NCI-H460 (cell line): ENCODE measurements at places on chromosomes 12 and 14. TPM values are rescaled to one million over a fixed set of nuclear protein-coding genes. Genes with fewer than 3 reads are reported as not detected.

GRCh38 chr14:87349921-87350320, 643.1 kb downstream of the GALC start:
- DNase-seq = no peak

DNA sequence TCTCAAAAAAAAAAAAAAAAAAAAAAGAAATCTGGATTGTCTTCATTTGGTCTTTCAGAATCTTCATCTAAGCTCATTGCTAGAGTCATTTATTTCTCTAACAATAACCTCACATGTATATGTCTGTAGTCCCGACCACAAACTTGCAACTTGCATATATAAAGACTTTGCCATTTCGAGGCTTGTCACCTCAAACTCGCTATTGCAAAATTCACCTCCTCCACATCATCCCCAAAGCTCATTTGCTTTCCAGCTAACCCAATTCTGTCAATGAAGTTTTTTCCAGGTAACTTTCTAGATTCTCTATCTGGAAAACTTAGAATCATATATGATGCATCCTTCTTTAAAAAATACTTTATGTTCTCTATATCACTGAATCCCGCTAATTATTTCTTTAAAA, 393.2 kb upstream of the ATXN7L3B start:
- DNase-seq = no peak

- no peak for DNase-seq
These were observed 32.2 kb upstream of the IGF1 start for GRCh38 chr12:102512523-102512922.

GRCh38 chr14:68593806-68594536, 198.9 kb downstream of the ZFP36L1 start:
- DNase-seq = no peak

DNA sequence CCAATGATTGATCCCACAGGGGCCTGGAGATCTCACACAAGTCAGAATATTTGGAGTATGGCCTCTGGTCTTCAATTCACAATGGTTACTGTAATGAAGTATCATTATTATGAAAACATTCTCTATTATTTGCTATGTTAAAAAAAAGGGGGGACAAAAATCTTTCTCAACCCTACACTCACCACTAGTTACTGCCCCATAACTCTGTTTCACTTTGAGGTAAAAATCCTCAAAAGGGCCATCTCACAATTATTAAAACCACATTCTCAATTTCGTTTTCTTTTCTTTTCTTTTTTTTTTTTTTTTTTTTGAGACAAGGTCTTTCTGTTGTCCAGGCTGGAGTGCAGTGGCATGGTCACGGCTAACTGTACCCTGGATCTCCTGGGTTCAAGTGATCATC, 59.6 kb upstream of the KCNC2 start:
- no peak for DNase-seq

DNA sequence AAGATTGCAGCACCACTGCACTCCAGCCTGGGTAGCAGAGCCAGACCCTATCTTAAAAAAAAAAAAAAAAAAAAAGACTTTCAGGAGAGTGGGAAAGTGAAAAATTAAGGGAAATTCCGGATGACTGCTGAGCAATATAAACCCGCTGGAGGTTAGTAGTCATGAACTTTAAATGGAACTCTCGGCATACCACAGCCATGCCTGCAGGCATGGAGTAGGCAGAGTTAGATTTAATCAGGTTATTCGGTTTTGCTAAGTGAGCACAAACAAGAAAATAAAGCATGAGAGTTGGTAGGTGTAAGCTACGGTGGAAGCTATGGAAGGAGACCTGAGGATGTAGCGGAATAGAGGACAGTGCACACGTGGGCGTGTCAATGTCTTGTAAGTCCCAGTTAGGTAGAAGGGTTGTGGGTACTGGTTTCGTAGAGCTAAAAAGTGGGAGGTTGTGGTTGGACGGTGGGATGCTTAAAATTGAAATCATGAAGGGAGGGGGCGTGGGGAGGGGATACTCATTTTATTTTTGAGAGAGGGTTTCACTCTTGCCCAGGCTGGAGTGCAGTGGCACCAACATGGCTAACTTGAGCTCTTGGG, 11.8 kb upstream of the TUBA1C start:
- DNase-seq = no peak

DNA sequence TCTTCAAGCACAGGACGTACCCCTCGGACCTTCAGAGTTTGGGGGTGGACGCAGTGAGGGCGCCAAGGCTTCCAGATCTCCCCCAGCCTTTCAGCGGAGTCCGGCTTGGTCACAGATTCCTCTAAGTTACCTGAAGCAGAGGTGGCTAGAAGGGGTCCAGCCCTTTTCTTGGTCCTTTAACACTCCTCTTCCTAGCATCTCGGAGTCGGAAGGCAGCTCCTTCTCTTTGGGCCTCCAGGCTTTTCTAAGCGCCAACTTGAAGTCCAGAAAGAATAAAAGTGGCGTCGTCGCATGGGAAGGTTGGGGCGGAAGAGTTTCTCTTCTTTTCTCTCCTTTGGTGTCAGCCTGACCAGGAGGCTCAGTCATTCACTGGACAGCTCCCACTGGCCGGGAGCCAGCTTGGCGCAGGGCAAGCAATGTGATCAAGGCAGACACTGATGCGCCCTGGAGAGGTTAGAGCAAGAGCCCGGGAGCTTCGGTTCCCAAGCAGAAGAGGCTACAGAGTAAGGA, 9.6 kb downstream of the OR6S1 start:
- peak; percentile 81 for DNase-seq

PMEL gene
- total RNA-seq = 0.78 and 1.3 TPM in 2 replicates

OASL gene
- 0.17 TPM in 1 of 2 replicates, not detected in the other for total RNA-seq

GPR68 gene
- total RNA-seq = not detected in 2 replicates

PZP gene
- total RNA-seq = not detected in 2 replicates

OVCH1 gene
- total RNA-seq = 0.02 TPM in 1 of 2 replicates, not detected in the other

INSM2 gene
- total RNA-seq = not detected in 2 replicates

NEUROD4 gene
- not detected in 2 replicates for total RNA-seq

KRT6C gene
- total RNA-seq = not detected in 2 replicates

DEGS2 gene
- total RNA-seq = 0.54 TPM in 1 of 2 replicates, not detected in the other
